Stomach (tissue), 19 donors: ENCODE measurements at places on chromosomes 7 and 10. TPM values are rescaled to one million over a fixed set of nuclear protein-coding genes. Genes with fewer than 3 reads are reported as not detected.

The SLC26A5 gene
- 0.46 TPM for polyA plus RNA-seq

The CEP55 gene
- 7.2 TPM for polyA plus RNA-seq

The PTPRN2 gene
- polyA plus RNA-seq: 4.9 TPM

The NKX2-3 gene
- 1.0 TPM for polyA plus RNA-seq

The CELF2 gene
- polyA plus RNA-seq: 3.9 TPM

The ZNF277 gene
- 39.0 TPM for polyA plus RNA-seq

The OR2A5 gene
- not detected for polyA plus RNA-seq

The IKZF1 gene
- 6.4 TPM for polyA plus RNA-seq
